Activated naive CD4-positive, alpha-beta T cell treated with anti-CD3 and anti-CD28 coated beads for 36 hours (primary cell): ENCODE measurements at places on chromosomes 2 and 18. TPM values are rescaled to one million over a fixed set of nuclear protein-coding genes. Genes with fewer than 3 reads are reported as not detected.
A peak's percentile ranks its signal among the peaks of the same experiment; 100 is the strongest.

- H3K27ac ChIP-seq, result no peak overlapping the region
- peaks cover 1% of the 10 kb centered on the region for H3K36me3 ChIP-seq
- H3K4me3 ChIP-seq, result no peak overlapping the region
- no peak for DNase-seq
- H3K4me1 ChIP-seq, result peaks cover 9% of the 10 kb centered on the region
Measured at GRCh38 chr18:79887181-79888000, 64.1 kb downstream of the SLC66A2 start.

DNA sequence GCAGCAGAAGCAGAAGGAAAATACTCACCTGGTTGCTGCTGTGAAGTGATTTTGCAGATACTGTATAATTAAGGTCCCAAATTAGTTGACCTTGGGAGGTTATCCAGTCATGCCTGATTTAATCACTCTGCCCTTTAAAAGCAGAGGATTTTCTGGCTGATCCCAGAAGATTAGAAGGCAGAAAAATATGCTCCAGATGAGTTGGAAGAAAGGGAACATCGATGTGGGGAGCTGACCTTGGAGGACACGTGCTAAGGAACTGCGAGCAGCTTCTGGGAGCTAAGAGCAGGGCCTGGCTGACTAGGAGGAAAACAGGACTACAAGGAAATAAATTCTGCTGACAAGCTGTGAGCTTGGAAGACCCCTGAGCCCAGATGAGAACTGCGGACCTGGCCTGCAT lies 13.3 kb upstream of the DYM start:
- H3K36me3 ChIP-seq, result peaks cover 5% of the 10 kb centered on the region
- no peak overlapping the region for H3K4me3 ChIP-seq
- H3K27me3 ChIP-seq, result peaks cover 3% of the 10 kb centered on the region
- no peak overlapping the region for H3K27ac ChIP-seq
- H3K4me1 ChIP-seq, result peaks cover 9% of the 10 kb centered on the region
- DNase-seq, result no peak

DNA sequence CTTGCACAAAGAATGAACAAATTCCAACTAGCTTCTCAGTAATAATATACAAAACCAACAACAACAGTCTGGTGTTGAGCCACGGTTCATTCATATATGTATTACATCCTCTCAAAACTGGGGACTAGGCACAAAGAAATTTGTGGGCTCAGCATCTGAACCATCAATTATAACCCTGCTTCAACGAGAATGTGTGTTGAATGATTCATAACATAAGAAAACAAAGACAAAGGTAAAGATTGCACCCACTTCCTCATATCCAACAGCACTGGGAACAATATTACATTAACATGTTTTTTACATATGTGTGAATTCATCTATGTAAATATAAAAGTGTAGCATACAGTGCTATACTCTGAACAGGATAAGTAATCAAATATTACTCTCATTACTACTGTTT lies 144.8 kb downstream of the CDH2 start:
- no peak overlapping the region for H3K4me3 ChIP-seq
- no peak for DNase-seq
- no peaks in the 10 kb centered on the region for H3K36me3 ChIP-seq
- no peaks in the 10 kb centered on the region for H3K4me1 ChIP-seq
- no peak overlapping the region for H3K27ac ChIP-seq

- no peaks in the 10 kb centered on the region for H3K36me3 ChIP-seq
- no peak overlapping the region for H3K27ac ChIP-seq
- no peaks in the 10 kb centered on the region for H3K27me3 ChIP-seq
- H3K4me1 ChIP-seq, result no peaks in the 10 kb centered on the region
Measured at GRCh38 chr2:150028322-150028721, 440.7 kb upstream of the MMADHC start.

- H3K27ac ChIP-seq, result no peak overlapping the region
- H3K36me3 ChIP-seq, result no peaks in the 10 kb centered on the region
- no peaks in the 10 kb centered on the region for H3K4me1 ChIP-seq
- DNase-seq, result no peak
- peaks cover 7% of the 10 kb centered on the region for H3K27me3 ChIP-seq
Measured at GRCh38 chr2:196466581-196466980, 172.9 kb upstream of the CCDC150 start.

DNA sequence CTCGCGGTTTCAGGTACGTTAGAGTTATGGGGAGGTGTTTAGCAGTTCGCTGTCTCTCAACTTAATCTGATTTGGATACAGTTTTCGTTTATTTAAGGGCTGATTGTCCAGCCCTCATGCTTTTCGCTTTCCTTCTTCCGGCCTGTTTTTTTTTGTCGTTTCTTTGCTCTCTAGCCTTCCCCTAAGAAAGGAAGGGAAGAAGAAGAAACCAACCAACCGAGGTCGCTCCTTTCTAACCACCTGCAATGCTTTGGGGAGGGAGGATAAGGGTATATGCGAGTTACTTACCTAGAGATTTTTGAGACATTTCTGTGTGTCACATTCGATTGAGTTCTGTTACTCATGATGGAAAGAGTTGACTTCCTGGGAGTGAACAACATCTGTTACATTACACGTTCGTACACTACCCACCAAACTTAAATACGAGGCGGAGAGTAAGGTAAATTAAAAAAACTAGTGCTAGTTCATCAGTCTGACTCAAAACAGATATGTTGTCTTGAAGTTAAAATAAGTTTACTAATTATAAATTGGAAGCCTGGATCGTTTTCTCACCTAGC lies 918 bp downstream of the EIF5B start:
- peak; percentile 9 for DNase-seq
- no peak overlapping the region for H3K4me3 ChIP-seq
- H3K36me3 ChIP-seq, result no peaks in the 10 kb centered on the region
- no peaks in the 10 kb centered on the region for H3K27me3 ChIP-seq
- H3K27ac ChIP-seq, result no peak overlapping the region
- H3K4me1 ChIP-seq, result peaks cover 56% of the 10 kb centered on the region

GRCh38 chr2:69641471-69641870 lies 2.1 kb downstream of the AAK1 start:
- peak overlapping the region; percentile 81 for H3K4me3 ChIP-seq
- H3K36me3 ChIP-seq, result peaks cover 16% of the 10 kb centered on the region
- peaks cover 54% of the 10 kb centered on the region for H3K4me1 ChIP-seq
- H3K27ac ChIP-seq, result peak overlapping the region; percentile 95

DNA sequence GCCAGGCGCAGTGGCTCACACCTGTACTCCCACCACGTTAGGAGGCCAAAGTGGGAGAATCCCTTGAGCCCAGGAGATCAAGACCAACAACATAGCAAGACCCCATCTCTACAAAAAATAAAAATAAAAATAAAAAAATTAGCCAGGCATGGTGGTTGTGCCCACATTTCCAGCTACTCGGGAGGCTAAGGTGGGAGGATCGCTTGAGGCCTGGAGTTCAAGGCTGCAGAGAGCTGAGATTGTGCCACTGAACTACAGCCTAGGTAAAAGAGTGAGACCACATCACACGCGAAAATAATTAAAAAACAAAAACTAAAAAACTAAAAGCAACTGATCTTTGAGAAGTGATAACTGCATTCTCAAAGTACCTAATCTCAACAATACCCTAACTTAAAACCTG lies 1.8 kb downstream of the C2orf76 start:
- H3K4me3 ChIP-seq, result peak overlapping the region; percentile 99
- no peak overlapping the region for H3K27ac ChIP-seq
- DNase-seq, result no peak
- H3K4me1 ChIP-seq, result peaks cover 39% of the 10 kb centered on the region

DNA sequence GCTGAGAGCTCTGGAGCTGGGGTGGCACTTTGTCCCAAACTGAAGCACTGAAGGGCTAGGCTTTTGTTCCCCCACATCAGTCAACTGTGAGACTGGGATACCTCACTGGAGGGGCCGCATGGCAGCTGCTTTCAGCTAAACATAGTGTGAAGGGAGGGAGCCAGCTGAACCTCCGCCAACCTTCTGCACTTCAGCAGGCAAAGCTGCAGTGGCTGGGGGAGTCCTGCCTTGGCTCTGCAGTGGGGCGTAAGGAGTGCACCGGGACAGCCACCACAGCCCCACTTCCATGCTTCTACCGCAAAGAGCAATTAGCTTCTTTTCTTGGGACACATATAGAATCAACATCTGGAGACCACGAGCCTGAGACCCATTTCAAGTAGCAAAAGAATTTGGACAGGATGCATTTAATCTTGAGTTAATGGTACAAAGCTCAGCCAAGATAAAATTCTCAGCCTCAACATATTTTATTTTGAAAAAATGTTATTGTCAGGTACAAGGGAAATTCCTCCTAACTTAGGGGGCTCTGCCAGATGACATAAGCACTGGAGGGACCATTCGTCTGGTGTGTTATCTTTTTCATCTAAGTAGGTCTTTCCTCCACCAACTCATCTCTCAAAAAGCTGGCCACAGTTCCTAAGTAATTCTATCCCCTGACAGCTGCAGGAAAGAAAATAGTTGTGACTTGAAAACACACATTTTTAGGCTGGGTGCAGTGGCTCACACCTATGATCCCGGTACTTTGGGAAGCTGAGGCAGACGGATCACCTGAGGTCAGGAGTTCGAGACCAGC lies 25.6 kb upstream of the MYCN start:
- H3K4me1 ChIP-seq, result no peaks in the 10 kb centered on the region
- H3K4me3 ChIP-seq, result no peak overlapping the region
- peaks cover 8% of the 10 kb centered on the region for H3K27me3 ChIP-seq
- no peaks in the 10 kb centered on the region for H3K36me3 ChIP-seq
- no peak for DNase-seq

GRCh38 chr2:51213826-51214225 lies 181.9 kb upstream of the NRXN1 start:
- DNase-seq, result no peak
- H3K36me3 ChIP-seq, result no peaks in the 10 kb centered on the region
- no peak overlapping the region for H3K27ac ChIP-seq
- H3K4me3 ChIP-seq, result no peak overlapping the region
- no peaks in the 10 kb centered on the region for H3K4me1 ChIP-seq

DNA sequence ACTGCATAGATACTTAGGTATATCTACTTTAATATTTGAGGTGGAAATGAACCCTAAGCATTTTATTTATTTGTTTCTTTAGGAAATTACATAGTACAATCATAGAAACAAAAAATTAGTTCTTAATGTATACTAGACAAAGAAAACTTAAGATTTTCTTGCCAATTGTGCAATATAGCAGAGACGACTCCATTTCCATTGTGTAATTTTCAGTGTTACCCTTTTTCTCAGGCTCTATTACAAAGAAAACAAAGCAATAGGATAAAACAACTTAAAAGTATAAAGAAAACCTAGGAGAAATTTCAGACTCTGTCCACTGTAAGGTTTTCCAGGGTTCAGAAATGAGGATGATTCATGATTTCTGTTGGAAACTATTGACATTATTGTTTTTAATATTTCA lies 89.0 kb upstream of the SERTAD2 start:
- H3K27me3 ChIP-seq, result no peaks in the 10 kb centered on the region
- DNase-seq, result no peak
- H3K4me3 ChIP-seq, result no peak overlapping the region
- no peak overlapping the region for H3K27ac ChIP-seq
- peaks cover 21% of the 10 kb centered on the region for H3K4me1 ChIP-seq
- H3K36me3 ChIP-seq, result no peaks in the 10 kb centered on the region

Gene ABCG5
- not detected for total RNA-seq

Gene EGR4
- total RNA-seq, result 0.12 TPM

Gene UPP2
- not detected for total RNA-seq

Gene CCDC148
- not detected for total RNA-seq

Gene SERPINB12
- not detected for total RNA-seq

Gene BCL11A
- 0.67 TPM for total RNA-seq

Gene CAVIN2
- total RNA-seq, result not detected

Gene ORC2
- total RNA-seq, result 53.7 TPM
